ENCODE measurements at places on chromosomes 7 and 10.

GRCh38 chr7:2044311-2044882, 188.3 kb downstream of the MAD1L1 start:
- DNase-seq, result no peak

GRCh38 chr7:105429746-105430612, 41.3 kb upstream of the SRPK2 start:
- peak; percentile 18 for DNase-seq

DNA sequence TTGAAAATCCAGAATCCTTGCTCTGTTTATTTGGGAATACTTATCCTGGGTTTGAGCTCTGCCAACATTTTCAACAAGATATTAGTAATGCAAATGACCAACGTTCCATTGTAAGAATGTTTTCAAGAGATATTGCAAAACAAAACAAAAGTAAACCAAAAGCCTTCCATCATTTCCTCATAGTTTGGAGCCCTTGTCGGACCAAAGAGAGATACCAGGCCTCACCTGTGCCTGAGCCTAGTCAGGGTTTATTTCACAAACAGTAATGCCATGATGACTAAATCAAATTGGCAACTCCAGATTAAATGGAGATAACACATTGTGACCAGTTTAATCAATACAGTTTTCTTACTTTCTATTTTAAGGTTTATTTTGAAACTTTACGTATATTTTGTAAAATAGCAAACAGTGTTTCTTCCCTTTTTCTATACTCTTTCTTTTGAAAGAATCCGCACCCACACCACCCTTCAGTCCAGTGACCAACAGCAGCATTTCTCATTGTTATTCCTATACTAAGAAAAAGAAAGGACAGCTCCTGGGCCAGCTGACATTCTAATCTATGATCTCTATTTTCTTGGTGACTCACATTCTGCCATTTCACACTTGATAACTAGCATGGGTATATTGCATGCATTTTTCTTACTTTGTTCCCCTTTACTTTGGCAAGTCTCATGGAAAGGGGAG, 168.5 kb upstream of the MEOX2 start:
- no peak for DNase-seq

DNA sequence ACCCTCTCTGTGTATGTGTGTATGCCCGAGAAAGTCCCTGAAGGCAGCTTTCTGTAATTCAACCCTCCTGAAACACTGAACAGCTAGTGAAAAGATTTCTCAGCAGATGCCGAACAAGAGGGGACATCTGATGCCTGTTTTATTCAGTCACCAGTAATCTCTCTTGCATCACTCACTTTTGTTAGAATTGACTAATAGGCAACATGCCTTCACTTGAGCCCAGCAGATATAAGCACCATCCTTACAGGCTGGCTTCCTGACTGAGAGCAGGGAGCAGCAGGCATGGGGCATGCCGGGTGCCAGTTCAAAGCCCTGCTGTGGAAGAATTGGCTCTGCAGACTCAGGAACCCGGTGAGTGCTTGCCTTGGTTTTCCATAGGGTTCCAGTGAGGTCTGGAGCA, at the start of gene ABCA13:
Gene ABCA13 (plus strand): TSS at position 257 of the 400 bp plus-strand sequence. CDS start 26 bp downstream, at position 283.
- no peak for DNase-seq

DNA sequence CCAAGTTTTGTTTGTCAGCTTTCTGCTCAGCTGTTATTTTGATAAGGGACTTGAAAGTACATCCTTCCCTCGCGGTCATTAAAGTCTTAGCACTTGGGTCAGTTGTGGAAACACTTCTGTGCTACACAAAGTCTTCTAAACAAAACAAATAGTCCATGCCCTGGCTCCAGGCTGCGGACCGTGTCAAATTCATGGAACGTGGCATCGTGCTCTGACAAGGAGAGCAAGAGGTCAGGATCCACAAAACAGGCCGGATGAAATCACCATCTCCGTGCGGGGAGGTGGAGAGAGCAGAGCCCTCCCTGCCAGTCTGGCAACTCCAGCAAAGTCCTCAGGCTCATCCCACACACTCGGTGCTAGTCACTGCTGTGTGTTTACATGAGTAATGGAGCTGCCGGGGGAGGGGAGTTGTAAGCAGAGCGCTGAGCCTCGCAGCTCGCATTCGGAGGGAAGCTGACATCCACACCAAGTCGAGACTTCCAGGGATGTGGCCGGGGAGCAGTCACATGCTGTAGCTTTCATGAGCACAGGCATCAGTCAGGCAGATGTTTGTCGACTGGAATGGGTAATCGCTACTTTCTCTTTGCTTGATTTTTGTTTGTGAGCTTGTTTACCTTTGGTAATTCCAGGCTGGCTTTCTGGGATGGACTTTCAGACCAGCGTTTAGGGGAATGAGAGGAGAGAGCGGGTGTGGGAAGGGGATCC, 147.6 kb downstream of the ARID5B start:
- peak; percentile 89 for DNase-seq

DNA sequence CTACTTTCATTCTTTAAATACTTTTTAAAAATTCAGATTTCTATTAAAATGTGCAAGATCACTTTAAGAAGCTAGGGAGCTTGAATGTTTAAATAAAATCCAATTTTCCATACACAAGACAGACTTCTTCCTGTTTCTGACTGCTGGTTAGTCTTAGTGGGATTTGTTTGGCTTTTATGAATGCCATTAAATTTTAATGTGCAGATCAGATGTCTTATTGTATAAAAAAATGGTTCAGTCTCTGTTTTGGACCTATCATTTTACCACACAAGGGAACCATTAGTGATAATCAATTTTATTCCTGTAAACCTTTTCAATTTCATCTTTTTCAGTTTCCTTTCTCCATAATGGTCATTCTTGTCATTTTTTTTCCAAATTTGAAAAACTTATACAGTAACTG, 63.2 kb downstream of the VCL start:
- DNase-seq, result no peak

GRCh38 chr10:34223658-34224057, 591.4 kb downstream of the PARD3 start:
- DNase-seq, result no peak

GRCh38 chr7:46940178-46940577, 641.7 kb downstream of the TNS3 start:
- no peak for DNase-seq

DNA sequence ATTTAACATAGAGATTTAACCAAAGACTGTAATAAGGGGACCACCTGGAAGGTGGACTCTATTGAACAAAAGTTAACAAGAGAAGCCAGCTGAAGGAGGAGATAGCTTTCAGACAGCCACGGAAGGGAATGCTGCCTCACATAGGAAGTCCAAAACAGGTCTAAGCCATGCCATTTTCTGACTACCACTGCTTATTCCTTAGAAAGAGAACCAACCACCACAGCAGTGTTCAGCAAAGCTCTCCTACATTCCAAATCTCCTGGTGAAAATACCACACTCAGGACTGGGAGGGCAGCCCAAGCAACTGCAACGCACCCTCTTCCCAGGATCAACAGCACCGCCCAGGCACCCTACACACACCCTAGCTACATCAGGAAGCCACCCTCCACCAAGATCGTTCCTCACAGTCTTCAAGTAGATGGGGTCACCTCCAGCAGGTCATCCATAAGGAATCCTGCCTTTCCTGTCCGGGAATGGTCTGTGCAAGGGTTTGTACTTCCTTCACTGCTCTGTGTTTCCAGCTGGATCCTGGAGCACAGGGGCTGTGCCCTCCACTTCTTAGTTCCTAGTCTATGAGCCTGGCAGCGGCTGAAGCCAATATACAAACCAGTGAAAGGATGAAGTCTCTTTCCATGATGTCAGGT, 2.5 kb downstream of the KIAA1549 start:
- DNase-seq, result no peak

GRCh38 chr10:131832056-131832685, 68.6 kb upstream of the PPP2R2D start:
- no peak for DNase-seq

GRCh38 chr7:45715471-45716352, 141.5 kb downstream of the ADCY1 start:
- DNase-seq, result no peak

GRCh38 chr7:90298145-90299038, 22.7 kb downstream of the FAM237B start:
- DNase-seq, result peak; percentile 33

- peak; percentile 35 for DNase-seq
Observed at GRCh38 chr7:101856473-101857357, 39.3 kb downstream of the CUX1 start.

GRCh38 chr7:106108991-106109390, 3.1 kb downstream of the SYPL1 start:
- no peak for DNase-seq

DNA sequence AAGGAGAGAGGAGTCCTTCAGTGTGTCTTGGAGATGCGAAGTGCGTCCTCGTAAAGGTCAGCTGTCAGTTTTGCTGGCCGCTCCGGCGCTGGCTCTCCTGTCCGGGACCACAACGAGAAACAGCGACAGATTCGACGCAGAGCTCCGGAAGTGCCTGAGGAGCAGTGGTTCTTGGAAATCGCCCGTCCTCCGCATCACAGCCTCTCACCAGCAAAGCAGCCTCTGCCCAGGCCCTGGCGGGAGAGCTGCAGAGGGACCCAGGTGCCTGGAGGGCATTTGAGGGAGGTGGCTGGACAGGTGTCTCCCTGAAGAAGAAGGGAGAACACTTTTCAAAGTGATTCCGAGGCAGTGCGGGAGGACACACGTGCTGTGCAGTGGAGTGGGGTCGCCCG, 11.6 kb upstream of the AP5Z1 start:
- no peak for DNase-seq

DNA sequence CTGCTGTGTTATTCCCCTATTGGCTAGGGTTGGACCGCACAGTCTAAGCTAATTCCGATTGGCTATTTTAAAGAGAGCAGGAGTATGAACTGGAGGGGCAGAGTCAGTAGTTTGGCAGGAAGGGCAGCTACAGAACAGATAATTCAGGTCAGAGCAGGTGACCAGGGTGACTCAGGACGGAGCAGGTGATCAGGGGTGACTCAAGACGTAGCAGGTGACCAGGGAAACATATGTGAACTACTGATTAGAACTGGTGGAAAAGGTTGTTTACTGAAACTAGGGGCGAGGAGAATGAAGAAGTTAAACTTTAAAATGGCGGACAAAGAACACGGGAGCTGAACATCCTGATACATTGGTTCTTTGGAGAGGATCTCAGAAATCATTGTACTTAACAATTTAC, 102.3 kb downstream of the CCDC7 start:
- DNase-seq, result no peak

DNA sequence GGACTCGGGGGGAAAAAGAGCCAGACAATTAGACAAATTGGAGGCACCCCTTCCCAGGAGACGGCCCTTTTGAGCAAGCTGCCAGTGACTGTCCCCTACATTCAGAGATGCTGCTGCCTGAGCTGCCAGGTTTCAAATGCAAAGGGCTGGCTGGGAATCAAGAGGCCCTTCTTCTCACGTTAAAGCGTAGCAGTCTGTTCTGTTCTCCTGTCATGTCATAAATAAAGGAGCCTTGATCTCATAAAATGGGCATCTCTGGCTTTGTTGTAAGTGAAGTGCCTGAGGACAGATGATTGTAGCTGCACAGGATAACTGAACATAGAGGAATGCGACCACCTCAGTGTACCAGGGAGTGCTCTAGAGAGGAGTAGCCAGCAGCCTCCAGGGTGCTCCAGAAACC, 917.9 kb downstream of the GRID1 start:
- no peak for DNase-seq

GRCh38 chr7:107694386-107694785, 33.8 kb downstream of the SLC26A4 start:
- peak; percentile 32 for DNase-seq

DNA sequence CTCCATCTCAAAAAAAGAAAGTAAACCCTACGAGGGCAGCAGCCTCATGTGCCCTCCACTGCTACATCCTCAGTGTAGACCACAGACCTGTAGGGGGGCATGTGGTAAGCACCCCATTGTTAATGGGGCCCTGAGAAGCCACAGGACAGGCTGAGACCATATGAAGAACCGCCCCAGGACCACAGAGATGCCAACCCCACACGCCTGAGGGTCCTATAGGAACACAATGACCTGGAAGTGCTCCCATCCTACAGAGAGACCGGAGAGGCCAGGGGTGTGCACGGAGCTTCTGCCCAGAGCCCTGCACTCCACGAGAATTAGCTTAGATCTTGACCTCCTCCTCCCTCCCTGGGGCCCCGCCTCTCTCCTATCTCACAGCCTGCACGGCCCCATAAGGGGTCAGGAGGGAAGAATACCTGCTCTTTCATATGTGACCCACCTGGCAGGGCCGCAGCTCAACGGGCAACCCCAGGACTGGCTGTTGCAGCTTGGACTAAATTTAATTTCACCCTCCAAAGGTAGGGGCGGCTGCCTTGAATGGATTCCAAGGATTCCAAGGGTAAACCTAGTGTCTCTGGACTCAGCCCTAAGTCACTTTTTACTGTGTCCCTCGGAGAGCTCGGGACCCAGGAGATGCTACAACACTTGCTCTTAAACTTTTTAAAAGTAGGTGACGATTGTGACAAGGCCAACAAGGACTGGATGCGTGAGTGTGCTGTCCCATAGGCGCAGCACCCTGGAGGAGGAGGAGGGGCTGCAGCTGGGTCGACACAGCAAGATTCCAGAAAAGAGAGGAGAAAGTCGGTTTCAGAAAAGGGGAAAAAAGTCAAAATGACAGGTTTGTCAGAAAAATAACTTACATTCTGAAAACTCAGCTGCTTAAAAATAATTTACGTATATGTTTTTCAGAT, 24.2 kb downstream of the PRKAG2 start:
- DNase-seq, result no peak

- no peak for DNase-seq
Observed at GRCh38 chr10:71990706-71991269, 26.6 kb downstream of the CHST3 start.

DNA sequence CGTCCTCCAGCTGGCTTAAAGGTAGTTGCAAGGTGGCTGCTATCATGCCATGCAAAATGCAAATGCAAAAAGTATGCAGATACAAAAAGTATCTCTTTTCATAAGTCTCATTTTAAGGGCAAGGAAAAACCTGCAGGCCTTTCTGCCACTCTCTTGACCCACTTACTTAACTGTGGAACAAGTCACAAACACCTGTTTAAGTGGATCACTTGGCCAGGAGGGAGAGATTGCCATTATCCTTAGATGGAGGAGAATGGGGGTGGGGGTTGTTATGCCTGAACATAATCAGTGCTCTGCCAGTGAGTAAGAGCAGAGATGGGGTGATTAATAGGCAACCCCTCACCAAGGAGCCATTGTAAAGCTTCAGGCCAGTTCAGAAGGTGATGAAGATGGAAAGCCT, 25.1 kb upstream of the HERPUD2 start:
- DNase-seq, result no peak

DNA sequence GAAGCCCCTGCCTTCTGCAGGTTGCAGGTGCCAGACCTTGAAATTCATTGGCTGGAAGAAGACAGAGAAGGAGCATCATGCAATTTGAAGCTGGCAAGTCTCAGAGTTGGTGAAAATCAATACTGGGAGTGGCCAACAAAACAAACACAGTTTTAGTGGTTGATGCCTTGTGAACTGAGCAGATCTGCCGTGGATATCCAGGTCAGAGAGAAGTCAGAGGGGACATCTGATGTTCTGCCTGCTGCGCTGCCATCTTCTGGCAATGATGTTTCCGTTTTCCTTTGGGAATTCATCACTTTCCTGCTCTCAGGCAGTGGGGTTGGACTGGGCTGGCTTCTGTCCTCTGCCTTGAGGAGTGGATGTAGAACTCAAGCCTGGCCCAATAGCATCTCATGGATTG, 132.0 kb downstream of the RPS24 start:
- DNase-seq, result peak; percentile 66
